Heart left ventricle (tissue), 16 donors: ENCODE measurements at places on chromosomes 13 and 19. TPM values are rescaled to one million over a fixed set of nuclear protein-coding genes. Genes with fewer than 3 reads are reported as not detected.

The MISP3 gene
- total RNA-seq, result 5.5 TPM

The NAPSA gene
- not detected for total RNA-seq

The B3GNT3 gene
- not detected for total RNA-seq

The NOTCH3 gene
- total RNA-seq, result 35.2 TPM

The PCP2 gene
- 3.0 TPM for total RNA-seq

The C3 gene
- 81.0 TPM for total RNA-seq

The CABP5 gene
- not detected for total RNA-seq

The EHD2 gene
- total RNA-seq, result 45.1 TPM

The PRR20E gene
- total RNA-seq, result not detected

The EFNB2 gene
- total RNA-seq, result 12.6 TPM

The MICU2 gene
- total RNA-seq, result 144 TPM

The PGLYRP2 gene
- not detected for total RNA-seq

The CHAF1A gene
- 5.5 TPM for total RNA-seq

The TIMM50 gene
- 91.3 TPM for total RNA-seq

The KLC3 gene
- total RNA-seq, result not detected

DNA sequence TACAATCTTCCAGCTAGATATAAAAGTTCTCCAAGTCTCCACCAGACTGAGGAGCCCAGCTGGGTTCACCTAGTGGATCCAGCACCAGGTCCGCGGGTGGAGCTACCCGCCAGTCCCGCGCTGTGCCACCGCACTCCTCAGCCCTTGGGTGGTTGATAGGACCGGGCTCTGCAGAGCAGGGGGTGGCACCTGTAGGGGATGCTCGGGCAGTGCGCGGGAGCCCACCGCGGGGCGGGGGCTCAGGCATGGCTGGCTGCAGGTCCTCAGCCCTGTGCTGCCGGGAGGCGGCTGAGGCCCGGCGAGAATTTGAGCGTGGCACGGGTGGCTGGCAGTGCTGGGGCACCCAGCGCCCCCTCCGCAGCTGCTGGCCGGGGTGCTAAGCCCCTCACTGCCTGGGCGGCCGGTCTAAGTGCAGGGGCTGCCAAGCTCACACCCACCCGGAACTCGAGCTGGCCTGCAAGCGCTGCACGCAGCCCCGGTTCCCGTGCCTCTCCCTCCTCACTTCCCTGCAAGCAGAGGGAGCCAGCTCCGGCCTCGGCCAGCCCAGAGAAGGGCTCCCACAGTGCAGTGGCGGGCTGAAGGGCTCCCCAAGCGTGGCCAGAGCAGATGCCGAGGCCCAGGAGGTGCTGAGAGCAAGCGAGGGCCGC is 542.8 kb upstream of the PCDH9 start:
- DNase-seq, result no peak

GRCh38 chr13:31209172-31209840 is 9.5 kb downstream of the B3GLCT start:
- peak; percentile 74 for DNase-seq

- DNase-seq, result no peak
These were observed 213.3 kb downstream of the OLFM4 start for GRCh38 chr13:53241891-53242348.

- DNase-seq, result no peak
These were observed 121.6 kb upstream of the SGCG start for GRCh38 chr13:23059173-23059572.

- no peak for DNase-seq
These were observed 94.7 kb downstream of the MIPEP start for GRCh38 chr13:23794267-23795161.

GRCh38 chr13:52749419-52749818 is 9.8 kb upstream of the CNMD start:
- DNase-seq, result no peak

GRCh38 chr19:45908956-45909355 is 5.6 kb downstream of the NANOS2 start:
- DNase-seq, result no peak

- DNase-seq, result no peak
These were observed 227.7 kb upstream of the ATXN8OS start for GRCh38 chr13:69879936-69880335.

DNA sequence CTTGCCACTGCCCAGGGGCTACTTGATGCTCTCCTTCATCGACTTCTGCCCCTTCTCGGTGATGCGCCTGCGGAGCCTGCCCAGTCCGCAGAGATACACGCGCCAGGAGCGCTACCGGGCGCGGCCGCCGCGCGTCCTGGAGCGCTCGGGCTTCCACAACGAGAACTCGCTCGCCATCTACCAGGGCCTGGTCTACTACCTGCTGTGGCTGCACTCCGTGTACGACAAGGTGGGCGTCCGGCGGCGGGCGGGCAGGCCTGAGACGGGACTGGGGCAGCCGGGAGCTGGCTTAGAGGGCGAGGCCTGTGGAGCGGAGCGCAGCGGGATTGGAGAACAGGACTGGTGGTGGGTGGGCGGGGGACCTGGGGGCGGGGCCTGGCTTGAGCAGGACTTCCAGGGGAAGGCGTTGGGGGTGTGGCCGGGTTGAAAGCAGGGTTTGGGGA is 12.7 kb upstream of the PSMD8 start:
- DNase-seq, result peak; percentile 82

GRCh38 chr13:74774264-74774663 is 640.1 kb upstream of the KLF12 start:
- no peak for DNase-seq

DNA sequence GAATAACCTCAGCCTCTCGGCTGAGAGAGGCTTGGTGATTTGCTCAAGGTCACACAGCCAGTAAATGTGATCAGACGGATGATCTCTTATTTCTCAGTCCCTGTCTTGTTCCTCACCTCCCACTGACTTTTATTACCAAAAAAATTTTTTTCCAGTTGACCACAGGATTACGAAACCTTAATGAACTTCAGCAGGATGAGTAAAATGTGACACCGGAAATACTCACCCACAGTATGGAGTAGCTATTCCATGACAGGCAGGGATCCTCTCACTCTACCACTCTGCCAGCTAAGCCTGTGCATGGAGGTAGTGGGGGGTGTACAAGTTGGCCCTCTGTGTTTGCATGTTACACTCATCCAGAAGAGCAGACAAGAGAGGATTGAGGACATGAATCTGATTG is 916.4 kb downstream of the UQCRFS1 start:
- DNase-seq, result no peak

GRCh38 chr13:23870356-23871140 is 18.7 kb downstream of the MIPEP start:
- no peak for DNase-seq

DNA sequence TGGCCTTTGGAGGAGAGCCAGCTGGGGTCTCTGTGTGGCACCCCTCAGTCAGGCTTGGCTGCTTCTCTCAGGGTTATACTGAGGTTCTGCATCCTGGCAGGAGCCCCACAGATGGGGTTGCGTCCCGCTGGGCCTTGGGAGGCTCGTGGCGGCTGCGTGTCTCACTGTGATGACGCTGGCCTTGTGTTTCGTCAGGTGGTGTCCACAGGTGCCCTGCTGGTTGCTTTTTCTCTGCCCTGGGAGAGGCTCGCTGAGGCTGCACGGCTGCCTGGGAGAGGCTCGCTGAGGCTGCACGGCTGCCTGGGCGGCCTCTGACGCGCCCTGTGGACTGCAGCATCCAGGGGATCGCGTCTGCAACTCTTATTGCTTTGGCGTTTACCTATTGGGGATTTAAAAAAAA is 15.4 kb downstream of the DOT1L start:
- no peak for DNase-seq

- no peak for DNase-seq
These were observed 35.0 kb downstream of the FAM124A start for GRCh38 chr13:51257187-51257586.

GRCh38 chr13:76943646-76944045 is 4.7 kb upstream of the ACOD1 start:
- DNase-seq, result no peak

GRCh38 chr13:107956889-107957288 is 258.4 kb downstream of the LIG4 start:
- DNase-seq, result no peak

DNA sequence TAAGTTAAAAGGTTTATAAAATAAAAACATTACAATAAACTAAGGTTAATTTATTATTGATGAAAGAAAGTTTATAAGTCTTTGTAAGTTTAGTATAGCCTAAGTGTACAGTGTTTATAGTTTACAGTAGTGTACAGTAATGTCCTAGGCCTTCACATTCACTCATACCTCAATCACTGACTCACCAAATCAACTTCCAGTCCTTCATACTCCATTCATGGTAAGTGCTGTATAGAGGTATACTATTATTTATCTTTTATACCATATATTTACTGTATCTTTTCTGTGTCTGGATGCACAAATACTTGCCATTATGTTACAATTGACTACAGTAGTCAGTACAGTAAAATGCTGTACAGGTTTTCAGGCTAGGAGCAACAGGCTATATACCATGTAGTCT is 490.0 kb downstream of the GPC6 start:
- DNase-seq, result no peak

- DNase-seq, result no peak
These were observed 873.8 kb downstream of the SLITRK6 start for GRCh38 chr13:84925443-84925842.

DNA sequence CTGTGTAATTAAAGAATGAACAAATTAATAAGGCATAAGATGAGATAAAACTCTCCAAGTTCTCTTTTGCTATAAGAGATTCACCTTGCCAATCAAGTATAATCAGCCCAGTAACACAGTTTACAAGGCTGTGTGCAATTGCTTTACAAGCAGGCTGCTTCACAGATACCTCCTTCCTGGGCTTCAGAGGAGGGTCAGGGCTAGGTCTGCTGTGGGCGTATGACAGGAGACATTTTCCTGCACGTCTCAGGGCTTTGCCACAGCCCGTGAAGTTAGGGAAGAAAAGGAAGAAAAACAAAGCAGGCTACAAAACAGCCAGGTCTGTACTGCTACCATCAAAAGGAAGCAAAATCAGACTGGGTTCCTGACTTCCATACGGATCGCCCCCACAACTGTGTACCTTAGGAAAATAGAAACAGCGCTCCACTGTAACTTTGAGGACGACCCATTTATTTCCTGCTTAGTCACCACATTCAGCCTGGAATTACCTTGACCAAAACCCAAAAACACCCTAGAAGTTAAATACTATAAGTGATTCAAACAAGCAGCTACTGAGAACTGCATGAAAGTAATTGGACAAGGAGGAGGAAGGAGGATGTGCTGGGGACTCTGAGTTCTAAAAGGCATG is 12.4 kb downstream of the EFNB2 start:
- DNase-seq, result no peak

DNA sequence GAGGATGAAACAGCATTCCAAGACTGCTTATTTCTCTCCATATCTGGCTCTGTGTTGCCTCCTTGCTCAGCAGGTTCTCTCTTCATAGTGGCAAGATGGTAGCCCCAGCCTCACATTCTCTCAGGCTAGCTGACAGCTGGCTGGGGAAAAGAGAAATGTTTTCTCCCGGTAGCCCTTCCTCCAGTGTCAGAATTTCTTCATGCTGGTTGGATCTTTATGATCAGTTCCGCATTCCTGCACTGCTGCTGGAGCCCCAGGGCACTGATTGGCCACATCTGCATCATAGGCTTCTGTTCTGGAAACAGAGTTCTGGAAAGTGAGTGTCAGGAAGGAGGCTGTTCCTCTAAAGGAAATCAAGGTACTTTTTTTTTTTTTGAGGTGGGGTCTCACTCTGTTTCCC is 24.6 kb downstream of the POP4 start:
- no peak for DNase-seq

DNA sequence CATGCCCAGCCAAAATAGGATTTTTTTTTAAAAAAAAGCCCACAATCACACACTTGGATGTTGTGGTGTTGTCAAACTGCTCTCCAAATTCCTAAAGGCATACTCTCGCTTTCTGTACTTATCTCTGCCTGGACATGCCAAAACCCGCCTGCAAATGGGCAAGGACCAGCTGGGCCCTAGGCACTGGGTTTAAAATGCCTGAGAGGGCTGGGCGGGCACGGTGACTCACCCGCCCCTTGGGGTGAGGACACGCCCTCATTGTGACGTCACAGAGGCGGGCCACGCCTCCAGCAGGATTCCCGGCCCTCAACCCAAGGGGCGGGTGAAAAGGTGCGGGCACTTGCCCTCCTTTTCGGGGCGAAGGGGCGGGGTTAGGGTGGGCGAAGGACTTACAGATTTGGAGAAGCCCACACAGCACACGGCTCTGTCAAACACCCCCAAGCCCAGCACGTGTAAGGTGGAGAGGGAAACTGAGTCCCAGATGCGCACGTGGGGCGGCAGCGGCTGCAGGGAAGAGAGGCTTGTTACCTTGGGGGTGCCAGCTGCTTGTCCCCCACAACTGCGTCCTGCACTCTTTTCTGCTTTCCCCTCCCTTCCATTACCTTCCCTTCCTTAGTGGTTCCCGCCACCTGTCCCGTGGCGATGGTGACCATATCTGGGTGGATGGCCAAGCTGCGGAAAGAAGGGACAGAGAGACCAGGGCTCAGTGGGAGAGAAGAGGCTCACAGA is 6.6 kb downstream of the EML2 start:
- DNase-seq, result peak; percentile 77

- DNase-seq, result peak; percentile 68
These were observed 13.7 kb downstream of the PPFIA3 start for GRCh38 chr19:49132974-49133609.

- no peak for DNase-seq
These were observed 21.5 kb downstream of the CYP4F22 start for GRCh38 chr19:15529774-15530372.

DNA sequence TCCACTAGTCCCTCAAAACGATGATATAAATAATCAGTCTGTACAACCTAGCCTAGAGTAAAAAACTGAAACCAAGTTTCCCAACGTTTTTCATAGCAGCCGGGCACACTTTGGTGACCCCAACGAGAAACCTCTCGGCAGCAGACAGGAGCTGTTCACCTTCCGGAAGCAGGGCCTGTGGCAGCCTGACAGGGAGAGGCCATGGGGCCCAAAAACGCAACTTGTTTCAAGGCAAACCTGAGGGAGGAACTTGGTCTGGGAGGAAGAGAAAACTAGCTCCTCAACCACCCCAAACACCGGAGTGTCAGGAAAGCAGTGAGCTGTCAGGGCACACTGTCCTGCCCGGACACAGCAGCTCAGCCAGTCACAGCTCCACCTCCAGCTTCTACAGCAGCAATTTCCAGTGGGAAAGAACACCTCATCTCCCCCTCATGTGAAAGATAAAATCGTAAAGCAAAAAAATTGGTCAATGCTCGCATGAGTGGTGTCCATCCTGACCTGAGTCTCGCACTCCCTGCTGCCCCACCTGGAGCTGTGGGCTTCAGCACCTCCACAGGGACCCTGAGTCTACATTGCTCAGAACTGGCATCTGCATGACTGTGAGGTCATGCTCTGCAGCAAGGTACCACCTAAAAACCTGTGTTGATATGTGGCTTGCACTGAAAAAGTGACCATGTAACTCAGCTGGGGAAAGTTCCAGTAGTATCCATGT is 40.6 kb upstream of the LATS2 start:
- no peak for DNase-seq

- DNase-seq, result no peak
These were observed 28.4 kb downstream of the ZNF823 start for GRCh38 chr19:11710313-11710712.

DNA sequence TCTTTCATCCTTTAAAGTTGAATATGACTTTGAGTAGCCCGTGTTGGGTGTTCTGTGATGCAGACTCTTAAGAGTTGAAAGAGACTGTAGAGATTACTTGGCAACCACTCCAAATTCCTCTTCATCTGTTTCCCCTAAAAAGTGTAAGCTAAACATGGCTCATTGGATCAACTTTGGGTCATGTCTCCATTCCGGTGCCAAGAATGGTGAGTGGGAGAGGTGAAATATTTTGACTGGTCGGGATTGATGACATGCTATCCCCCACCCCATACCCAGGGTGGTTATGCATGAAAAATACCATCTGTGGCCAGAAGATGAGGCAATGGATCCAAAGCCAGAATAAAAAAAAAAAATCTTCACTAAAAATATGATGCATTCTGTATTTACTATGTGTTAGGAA is 281.3 kb upstream of the SOX21 start:
- DNase-seq, result no peak

- DNase-seq, result no peak
These were observed 155.0 kb downstream of the TEX29 start for GRCh38 chr13:111475488-111475887.
